Naive thymus-derived CD4-positive, alpha-beta T cell (primary cell): ENCODE measurements at places on chromosomes 11 and 22. TPM values are rescaled to one million over a fixed set of nuclear protein-coding genes. Genes with fewer than 3 reads are reported as not detected.

DNA sequence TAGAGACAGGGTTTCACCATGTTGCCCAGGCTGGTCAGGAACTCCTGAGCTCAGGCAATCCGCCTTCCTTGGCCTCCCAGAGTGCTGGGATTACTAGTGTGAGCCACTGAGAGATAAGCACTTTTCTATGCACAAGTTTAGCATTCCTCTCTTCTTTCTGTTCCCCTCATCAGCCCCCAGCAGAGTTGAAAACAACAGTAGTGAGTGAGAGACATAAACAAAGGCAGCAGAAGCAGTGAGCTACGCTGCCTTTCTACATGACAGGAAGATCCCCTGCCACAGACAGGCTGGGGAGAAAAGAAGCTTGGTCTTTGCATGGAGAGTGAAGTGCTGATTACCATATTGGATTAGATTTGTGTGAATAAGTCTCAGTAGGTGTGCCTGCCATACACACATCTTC is 392.0 kb upstream of the KIRREL3 start:
- no peak for DNase-seq
- no peaks in the 10 kb centered on the region for H3K4me1 ChIP-seq
- no peak overlapping the region for H3K27ac ChIP-seq
- no peak overlapping the region for H3K4me3 ChIP-seq
- no peaks in the 10 kb centered on the region for H3K27me3 ChIP-seq
- H3K36me3 ChIP-seq: no peaks in the 10 kb centered on the region

GRCh38 chr11:111737444-111738210 is 28.6 kb downstream of the PPP2R1B start:
- H3K27me3 ChIP-seq: no peaks in the 10 kb centered on the region
- H3K4me3 ChIP-seq: no peak overlapping the region
- peaks cover 28% of the 10 kb centered on the region for H3K36me3 ChIP-seq
- H3K27ac ChIP-seq: no peak overlapping the region
- H3K4me1 ChIP-seq: no peaks in the 10 kb centered on the region

GRCh38 chr11:74466916-74467885 is at the start of gene KCNE3:
Gene KCNE3, minus strand, starts transcription at chr11:74467549. Its CDS starts 9,986 bp downstream, at chr11:74457563.
- no peak within 1 kb of the TSS for H3K27ac ChIP-seq
- no peak for DNase-seq
- no peaks in the 10 kb centered on the region for H3K27me3 ChIP-seq
- H3K4me3 ChIP-seq: no peak within 1 kb of the TSS
- H3K36me3 ChIP-seq: no peaks in the 10 kb centered on the region
- no peaks in the 10 kb centered on the region for H3K4me1 ChIP-seq

The CRYBB1 gene
- total RNA-seq: not detected

The OR10D3 gene
- not detected for total RNA-seq
